Activated CD4-positive, alpha-beta T cell treated with anti-CD3 and anti-CD28 coated beads, Interleukin-10, Interleukin-2, amounts not matched to agents 100 ng/mL and 50 ng/mL, durations not matched to agents 16 hours and 8 hours (primary cell): ENCODE measurements at places on chromosomes 5 and 9.

GRCh38 chr5:19859020-19859419, 129.0 kb downstream of the CDH18 start:
- DNase-seq: no peak

DNA sequence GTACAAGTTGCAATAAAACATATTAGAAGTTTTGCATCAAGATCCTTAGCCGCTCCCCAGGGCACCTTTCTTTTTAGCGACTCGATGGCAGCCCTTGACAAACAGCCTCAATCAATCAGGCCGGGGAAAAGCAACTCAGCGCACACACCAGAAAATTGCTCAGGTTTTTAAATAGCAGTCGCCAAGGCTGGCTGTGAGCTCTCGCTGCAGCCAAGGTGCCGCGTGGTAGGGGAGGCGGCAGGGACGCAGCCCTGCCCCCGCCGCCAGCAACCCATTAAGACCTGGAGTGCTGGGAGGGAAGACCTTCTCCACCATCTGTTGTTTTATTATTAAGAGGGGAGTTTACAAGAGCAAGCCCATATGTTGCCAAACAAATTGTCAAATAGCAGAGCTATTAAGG, 22.6 kb downstream of the ASS1 start:
- no peak for DNase-seq

- DNase-seq: no peak
Measured at GRCh38 chr9:118643118-118643517, 726.1 kb downstream of the BRINP1 start.

DNA sequence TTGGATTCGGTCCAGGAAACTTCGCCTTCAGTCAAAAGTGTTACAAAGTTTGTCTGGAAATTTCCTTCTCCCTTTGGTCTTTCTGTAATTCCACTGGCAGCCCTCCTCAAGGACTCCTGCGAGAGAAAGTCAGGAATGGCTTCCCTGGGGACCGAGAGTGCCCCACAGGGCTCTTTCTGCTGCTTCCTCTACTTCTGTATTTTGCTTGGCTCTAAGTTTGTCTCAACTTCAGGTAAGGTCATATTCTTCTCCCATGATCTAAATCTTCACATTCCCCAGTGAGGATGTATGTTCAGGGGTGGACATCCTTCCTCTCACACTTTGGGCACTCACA, 10.3 kb upstream of the RIOK2 start:
- no peak for DNase-seq
